Stimulated activated CD8-positive, alpha-beta memory T cell treated with anti-CD3 and anti-CD28 coated beads, Interleukin-15, amount 100 ng/mL, for 1 hour (primary cell): ENCODE measurements at places on chromosomes 2 and 18.

GRCh38 chr18:76212960-76213359 is 282.1 kb downstream of the ZNF516 start:
- DNase-seq, result no peak

- no peak for DNase-seq
Observed at GRCh38 chr18:75317300-75317699, 106.7 kb downstream of the TSHZ1 start.

DNA sequence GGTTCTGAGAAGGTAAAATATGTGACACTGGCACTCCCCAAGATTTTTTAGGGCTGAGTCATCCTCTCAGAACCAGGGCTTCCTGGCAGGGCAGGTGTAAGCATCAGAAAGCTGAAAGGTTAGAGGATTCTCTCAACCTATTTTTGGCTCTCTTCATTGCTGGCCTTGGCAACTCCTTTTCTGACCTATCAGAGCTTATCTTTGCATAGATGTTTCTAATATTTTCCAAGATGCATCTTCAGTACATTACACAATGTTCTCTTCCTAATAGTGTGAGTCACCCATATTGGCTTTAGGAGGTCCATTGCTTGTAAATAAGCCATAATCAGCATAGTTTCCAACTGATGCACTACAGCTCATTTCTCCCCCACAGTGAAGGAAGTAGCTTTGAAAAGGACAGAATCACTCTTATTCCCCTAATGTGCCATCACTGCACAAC is 2008.4 kb upstream of the PIK3C3 start:
- no peak for DNase-seq

- DNase-seq, result no peak
Observed at GRCh38 chr18:25982153-25982552, 108.3 kb downstream of the SS18 start.

GRCh38 chr2:171124541-171124940 is 36.2 kb downstream of the TLK1 start:
- DNase-seq, result no peak

DNA sequence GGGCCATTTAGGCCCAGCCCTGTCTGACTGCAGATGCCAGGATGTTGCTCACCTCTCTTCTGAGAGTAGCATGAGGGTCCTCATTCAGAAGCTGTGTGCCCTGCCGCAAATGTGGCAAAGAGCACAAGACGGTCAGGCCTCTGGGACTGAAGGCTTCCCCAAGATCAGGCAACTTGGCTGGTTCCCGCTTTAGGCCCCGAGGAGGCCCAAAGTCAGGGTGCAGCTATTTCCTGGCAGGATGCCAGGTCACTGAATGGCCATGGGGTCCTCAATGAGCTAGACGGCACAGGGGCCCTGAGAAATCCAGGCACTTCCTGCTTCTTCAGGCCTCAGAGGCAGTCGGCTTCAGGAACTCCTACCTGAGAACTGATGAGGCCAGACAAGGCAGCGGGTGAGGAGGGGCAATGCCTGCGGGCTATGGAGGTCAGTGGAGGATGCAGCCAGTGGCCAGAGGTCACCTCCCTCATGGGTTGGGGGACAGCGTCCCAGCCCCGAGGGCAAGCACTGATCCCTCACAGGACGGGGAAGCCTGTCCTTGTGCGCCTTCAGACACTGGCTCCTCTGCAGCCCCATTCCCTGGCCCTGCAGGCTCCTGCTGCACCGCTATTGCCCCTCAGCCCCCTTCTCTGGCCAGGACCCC is 44.9 kb downstream of the LMAN2L start:
- DNase-seq, result no peak

DNA sequence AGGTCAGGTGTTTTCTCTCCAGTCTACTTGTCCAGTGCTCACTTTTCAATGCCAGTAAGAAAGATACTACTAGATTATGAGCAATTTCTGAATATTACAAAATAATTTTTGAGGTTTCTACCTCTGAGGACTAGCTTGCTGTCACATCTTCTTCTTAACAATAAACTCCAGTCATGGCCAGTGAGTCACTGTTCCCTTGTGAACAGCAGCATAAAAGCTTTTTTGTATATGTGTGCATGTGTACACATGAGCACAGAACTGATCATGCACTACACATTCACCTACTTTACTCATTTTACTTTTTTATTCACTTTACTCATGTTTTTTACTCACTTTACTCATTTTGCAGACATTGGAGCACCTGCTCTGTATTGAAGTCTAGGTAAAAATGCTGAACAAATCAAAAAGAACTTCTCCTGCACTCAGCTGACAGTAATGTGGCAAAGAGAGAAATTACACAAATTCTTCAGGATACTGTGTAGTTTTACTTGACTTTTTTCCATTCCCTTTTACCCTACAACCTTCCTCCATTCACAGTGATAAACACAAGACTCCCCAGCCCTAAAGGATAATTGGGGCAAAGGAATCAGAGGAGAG is 28.0 kb downstream of the ST6GAL2 start:
- DNase-seq, result no peak

- DNase-seq, result no peak
Observed at GRCh38 chr2:241067501-241068135, 34.5 kb downstream of the MTERF4 start.

- no peak for DNase-seq
Observed at GRCh38 chr2:54557211-54557600, 101.1 kb downstream of the SPTBN1 start.

- DNase-seq, result no peak
Observed at GRCh38 chr2:22885245-22885644, 499.7 kb upstream of the KLHL29 start.

GRCh38 chr18:42544901-42545300 is 570.6 kb downstream of the RIT2 start:
- DNase-seq, result no peak

- no peak for DNase-seq
Observed at GRCh38 chr18:55635439-55635838, 47.4 kb upstream of the TCF4 start.

- no peak for DNase-seq
Observed at GRCh38 chr2:213202011-213202410, 50.6 kb upstream of the IKZF2 start.

DNA sequence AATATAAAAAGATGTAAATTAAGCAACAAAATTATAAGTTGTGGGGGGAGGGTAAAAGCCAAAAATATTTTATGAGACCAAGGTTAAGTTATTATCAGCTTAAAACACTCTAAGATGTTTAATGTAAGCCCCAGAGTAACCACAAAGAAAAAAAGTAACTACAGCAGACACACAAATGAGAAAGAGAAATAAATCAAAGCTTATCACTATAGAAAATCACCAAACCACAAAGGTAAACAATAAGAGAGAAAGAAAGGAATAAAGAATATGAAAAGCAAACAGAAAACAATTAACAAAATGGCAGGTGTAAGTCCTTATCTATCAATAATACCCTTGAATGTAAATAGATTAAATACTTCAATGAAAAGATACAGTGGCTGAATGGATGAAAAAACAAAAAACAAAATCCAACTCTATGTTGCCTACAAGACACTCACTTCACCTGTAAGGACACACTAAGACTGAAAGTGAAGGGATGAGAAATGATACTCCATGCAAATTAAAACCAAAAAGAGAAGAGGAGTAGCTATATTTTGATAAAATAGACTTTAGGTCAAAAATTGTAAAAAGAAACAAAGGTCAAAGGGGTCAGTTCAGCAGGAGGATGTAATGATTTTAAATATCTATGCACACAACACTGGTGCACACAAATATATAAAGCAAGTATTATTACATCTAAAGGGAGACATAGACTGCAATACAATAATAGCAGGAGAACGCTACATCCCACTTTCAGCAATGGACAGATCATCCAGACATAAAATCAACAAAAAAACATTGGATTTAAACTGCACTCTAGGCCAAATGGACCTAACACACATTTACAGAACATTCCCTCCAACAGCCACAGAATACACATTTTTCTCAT is 80.7 kb downstream of the PTPN2 start:
- no peak for DNase-seq

- no peak for DNase-seq
Observed at GRCh38 chr18:46426021-46426678, 230.9 kb downstream of the LOXHD1 start.

DNA sequence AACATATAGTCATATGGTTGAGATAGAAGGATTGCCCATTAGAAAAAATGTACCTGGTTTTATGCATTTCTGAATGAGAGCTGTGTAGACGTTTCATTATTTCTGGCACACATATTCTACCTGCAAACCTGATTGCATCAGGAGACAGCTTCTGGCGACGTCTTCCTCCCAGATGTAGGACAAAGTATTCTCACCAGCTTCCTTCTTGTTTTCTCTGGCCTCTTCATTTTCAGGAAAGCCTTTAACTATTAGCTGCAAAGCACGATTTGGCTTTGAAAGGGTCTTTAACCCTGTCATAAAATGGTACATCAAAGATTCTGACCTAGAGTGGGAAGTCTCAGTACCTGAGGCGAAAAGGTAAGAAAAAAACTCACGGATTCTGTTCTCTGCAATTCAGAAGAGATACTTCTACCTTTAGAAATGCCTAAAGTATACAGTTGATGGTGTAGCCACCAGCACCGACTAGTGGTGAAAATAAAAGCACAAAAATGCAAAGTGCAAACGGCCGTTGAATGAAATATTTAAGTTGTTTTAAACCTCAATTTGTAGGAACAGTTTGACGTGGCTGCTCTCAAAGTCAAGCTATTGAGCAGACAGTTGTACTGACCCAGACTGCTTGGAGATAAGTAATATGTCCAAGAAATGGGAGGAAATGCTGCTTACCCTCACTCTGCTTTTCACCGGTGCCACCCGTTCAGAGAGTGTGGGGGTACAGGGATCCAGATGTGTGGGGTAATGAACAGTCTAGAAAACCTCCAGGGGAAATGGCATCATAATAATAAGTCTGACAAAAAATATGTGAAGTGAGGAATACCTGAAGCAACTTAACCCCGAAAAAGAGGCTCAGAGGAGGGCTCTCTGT is 20.2 kb downstream of the IL18RAP start:
- DNase-seq, result no peak

DNA sequence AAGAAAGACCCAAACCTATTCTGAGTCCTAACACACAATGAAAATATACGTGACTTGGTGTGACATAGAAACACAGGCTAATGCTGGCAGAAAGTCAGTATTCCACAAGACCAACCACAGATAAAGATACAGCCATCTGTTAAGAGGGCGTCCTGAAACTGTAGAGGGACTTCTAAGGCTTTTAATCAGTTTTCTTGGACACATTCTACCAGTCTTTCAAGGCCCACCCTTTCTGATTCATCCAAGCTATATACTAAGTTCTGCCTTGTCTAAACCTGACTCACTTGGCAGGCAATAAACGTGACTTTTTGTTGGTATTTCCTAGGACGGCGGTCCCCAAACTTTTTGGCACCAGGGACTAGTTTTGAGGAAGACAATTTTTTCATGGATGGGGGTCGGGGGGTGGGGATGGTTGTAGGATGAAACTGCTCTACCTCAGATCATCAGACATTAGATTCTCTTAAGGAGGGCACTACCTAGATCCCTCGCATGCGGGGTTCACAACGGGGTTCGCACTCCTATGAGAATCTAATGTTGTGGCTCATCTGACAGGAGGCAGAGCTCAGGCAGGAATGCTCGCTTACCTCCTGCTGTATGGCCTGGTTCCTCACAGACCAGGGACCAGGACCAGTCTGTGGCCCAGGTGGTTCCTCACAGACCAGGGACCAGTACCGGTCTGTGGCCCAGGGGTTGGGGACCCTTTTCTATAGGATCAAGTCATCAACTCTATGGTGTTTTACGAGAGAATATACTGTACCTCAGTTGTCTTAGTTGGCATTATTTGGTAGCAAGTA is 61.4 kb downstream of the SP3 start:
- DNase-seq, result no peak

DNA sequence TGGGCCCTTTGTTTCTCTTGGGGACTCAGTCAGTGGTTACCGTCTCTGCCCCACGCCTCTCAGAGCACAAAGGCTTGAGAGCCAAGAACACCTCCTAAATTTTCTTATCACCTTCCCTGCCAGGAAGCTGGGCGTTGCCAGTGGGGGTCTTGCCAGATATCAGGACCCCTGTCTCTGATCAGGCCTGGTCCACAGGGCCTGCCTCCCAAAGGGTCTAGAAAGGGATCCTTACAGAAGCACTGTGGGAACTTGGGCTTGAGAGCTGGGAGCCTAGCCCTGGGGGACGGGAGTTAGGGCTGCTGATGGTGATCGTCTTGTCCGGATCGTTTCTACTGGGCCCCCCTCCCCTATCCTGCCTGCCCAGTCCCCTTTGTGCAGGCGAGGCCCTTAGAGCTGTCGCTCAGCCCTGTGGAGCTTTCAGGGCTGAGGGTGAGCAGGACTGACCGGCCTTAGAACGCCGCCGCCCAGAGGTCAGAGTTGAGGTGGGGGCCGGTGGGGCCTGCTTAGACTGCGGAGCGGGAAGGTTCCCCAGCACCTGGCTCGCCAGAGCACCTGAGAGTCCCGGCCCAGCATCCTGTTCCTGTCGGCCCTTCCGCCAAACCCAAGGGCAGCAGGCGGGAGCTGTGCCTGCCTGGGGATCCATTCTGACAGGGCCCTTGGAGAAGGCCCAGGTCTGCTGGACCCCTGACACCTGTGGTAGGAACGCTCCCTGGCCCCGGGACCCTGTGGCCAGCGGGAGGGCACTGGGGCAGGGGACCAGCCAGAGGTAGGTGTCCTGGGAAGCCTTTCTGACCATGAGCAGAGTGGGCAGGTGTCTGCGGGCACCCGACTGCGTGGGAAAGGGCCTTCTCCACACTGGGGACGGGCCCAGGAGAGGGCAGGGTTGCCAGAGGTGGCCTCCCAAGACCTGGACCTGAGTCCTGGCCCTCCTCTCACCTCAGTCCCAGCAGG is 956 bp downstream of the ESPNL start:
- no peak for DNase-seq

DNA sequence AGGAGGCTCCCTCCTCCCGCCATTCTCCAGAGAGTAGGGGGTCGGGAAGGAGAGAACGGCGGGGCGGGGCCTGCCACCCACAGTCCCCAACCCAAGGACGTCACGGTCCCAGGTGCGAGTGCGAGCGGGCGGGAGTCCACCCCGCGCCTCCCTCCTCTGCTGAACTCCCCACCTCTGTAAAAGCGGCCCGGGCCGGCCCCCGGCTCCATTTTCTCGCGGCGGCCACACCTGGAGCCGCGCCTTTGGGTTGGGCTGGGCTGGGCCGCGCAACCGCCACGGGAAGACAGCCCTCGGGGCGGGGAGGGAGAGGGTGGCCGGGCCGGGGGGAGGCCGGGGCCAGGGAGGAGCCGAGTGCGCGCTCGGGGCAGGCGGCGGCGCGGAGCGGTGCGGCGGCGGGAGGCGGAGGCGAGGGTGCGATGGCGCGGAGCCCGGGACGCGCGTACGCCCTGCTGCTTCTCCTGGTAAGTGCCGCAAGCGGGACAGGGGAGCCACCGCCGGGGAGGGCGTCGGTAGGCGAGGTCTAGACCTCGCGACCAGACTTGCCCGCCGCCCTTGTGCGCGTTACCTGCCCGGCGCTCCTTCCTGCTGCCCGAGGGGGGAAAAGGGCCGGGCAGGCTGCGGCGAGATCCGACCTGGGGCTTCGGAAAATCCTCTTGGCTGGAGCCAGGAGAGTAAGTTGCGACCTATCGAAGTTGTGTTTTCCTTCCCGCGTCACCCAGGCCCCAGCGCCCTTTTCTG is at the start of gene DSG2:
DSG2 (plus strand) TSS at position 342 of the 738 bp plus-strand sequence; CDS start at position 417, 75 bp downstream.
- no peak for DNase-seq
